Naive B cell (primary cell): ENCODE measurements at places on chromosomes 11 and 22. TPM values are rescaled to one million over a fixed set of nuclear protein-coding genes. Genes with fewer than 3 reads are reported as not detected.

DNA sequence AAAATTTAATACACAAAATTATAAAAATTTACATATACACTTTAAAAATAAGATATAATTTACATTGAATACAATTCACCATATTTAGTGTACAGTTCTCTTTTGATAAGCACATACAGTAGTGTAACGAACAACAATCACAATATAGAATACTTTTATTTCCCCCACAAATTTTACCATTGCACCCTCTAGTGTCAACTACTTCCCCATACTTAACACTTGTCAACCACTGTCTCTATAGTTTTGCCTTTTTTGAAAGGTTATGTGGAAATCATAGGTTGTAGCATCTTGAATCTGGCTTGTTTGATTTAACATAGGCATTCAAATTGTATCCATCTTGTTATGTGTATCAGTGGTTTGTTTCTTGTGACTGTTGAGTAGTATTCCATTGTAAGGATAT is 21.3 kb upstream of the PANX1 start:
- H3K4me3 ChIP-seq = no peak overlapping the region
- DNase-seq = no peak
- H3K27ac ChIP-seq = no peak overlapping the region
- H3K36me3 ChIP-seq = peaks cover 8% of the 10 kb centered on the region

DNA sequence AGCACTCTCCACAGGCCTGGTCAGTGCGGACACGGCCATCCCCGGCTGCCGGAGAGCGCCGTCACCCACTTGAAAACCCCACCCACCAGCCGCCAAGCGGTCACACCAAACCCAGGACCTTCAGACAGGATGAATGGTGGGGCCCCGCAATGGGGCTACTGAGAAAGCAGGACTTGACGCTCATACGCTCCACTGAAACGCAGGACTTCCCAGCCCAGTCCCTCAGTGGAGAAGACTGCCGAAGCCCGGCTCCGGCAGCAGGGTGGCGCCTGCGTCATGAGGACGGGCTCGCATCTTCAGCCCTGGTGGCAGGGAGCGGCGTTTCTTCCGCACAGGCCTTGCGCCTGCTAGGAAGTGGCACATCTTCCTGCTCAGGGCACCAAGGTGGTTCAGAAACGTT is 15.3 kb upstream of the PHLDA2 start:
- no peak overlapping the region for H3K27ac ChIP-seq
- H3K4me3 ChIP-seq = no peak overlapping the region
- peaks cover 9% of the 10 kb centered on the region for H3K4me1 ChIP-seq
- no peaks in the 10 kb centered on the region for H3K27me3 ChIP-seq
- DNase-seq = no peak
- no peaks in the 10 kb centered on the region for H3K36me3 ChIP-seq

GRCh38 chr11:124069429-124070401 is 28.6 kb upstream of the OR10G7 start:
- peaks cover 32% of the 10 kb centered on the region for H3K27me3 ChIP-seq
- peak; percentile 30 for DNase-seq

DNA sequence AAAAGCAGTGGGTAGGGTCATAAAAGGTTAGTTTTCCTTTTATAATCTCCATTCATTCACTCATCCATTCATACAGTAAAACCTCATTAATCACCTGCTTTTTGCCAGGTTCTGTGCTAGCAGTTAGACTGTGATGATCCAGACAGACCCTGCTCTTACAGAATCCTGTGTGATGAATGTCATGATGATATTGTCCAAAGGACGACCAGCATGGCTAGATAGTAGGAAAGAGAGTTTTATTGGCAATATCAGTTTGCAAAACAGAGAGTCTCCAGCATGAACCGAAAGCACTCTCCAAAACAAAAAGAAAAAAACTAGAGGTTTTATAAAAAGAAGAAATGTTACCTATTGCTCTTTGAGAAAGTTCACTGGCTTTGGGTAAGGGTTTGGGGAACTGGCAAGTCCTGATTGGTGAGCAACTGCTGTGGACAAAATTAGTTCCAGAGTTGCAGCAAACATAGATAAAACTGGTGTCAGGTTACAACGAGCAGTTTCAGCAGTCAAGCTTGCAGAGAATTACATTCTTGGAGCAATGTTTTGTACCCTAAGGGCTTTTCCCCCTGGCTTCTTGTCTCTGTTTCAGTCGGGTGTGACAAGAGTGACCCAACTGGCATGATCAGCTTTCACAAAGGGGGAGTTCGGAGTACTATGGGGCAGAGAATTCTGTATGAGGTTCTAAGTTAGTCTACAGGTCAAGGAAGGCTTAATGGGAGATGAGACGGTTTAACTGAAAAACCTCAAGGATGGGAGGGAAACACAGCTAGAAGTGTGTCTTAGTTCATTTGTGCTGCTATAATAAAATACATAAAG is 58.3 kb downstream of the HSD17B12 start:
- no peak overlapping the region for H3K27ac ChIP-seq
- H3K4me3 ChIP-seq = no peak overlapping the region
- H3K4me1 ChIP-seq = peaks cover 43% of the 10 kb centered on the region
- no peaks in the 10 kb centered on the region for H3K27me3 ChIP-seq

GRCh38 chr11:121270001-121270678 is 22.4 kb upstream of the SC5D start:
- no peak for DNase-seq
- H3K4me3 ChIP-seq = no peak overlapping the region
- no peaks in the 10 kb centered on the region for H3K36me3 ChIP-seq
- H3K27me3 ChIP-seq = peaks cover 61% of the 10 kb centered on the region

GRCh38 chr11:7494086-7494745 is 8.9 kb downstream of the OLFML1 start:
- H3K27ac ChIP-seq = no peak overlapping the region
- DNase-seq = no peak
- peaks cover 68% of the 10 kb centered on the region for H3K4me1 ChIP-seq

GRCh38 chr22:31613904-31614296 is 48.1 kb downstream of the PISD start:
- H3K4me1 ChIP-seq = peaks cover 39% of the 10 kb centered on the region
- peaks cover 8% of the 10 kb centered on the region for H3K36me3 ChIP-seq
- H3K4me3 ChIP-seq = no peak overlapping the region
- H3K27ac ChIP-seq = no peak overlapping the region
- H3K27me3 ChIP-seq = no peaks in the 10 kb centered on the region

- DNase-seq = no peak
- H3K4me3 ChIP-seq = no peak overlapping the region
- no peaks in the 10 kb centered on the region for H3K4me1 ChIP-seq
Measured at GRCh38 chr11:92591521-92591920, 366.9 kb downstream of the FAT3 start.

- H3K27me3 ChIP-seq = no peaks in the 10 kb centered on the region
- H3K4me3 ChIP-seq = peak overlapping the region; percentile 15
- peaks cover 18% of the 10 kb centered on the region for H3K4me1 ChIP-seq
- no peak overlapping the region for H3K27ac ChIP-seq
- DNase-seq = no peak
Measured at GRCh38 chr11:69309631-69310280, 15.8 kb downstream of the MYEOV start.

DNA sequence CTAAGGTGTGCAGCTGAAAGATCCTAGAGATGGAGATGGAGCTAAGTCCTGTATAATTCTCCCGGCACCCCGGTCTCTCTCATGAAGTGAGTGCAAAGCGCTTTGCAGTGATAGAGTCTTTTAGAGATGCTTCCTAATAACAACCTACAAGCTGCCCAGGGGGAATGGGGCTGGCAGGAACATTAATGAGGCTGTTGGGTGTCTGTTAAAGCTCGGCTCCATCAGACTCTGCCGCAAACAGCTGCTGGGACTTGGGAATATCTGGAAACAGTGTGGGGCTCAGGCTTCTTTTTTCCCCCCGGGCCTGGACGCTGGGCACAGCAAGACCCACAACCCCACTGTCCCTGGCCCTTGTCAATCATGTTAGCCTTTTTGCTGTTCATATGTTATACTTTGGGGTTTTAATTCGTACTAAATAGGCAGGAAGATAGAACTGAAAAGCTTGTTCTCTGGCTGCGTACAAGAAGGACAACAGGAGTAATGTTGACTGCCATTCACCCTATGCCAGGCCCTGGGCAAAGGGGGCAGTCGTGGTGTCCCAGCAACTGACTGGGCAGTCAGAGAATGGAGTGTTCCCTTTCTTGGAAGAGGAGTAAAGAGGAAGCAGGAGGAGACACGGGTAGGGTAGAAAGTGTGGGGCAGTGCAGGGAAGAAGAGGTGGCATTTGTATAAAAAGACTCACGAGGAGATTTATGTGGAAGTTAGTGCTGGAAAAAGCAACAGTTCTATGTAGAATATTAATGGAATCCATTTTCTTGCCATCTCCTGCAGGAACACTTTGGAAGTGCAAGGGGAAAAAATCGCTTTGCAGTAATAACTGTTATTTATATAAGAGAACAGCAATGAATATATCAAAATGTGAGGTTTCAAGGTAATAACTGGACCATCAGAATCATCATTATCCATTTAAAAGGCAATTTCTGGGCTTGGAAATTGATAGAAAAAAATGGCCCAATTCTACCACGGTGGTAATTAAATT is 232.8 kb downstream of the GRIK4 start:
- no peaks in the 10 kb centered on the region for H3K36me3 ChIP-seq
- H3K4me1 ChIP-seq = no peaks in the 10 kb centered on the region
- DNase-seq = no peak

- no peak overlapping the region for H3K4me3 ChIP-seq
- H3K27ac ChIP-seq = no peak overlapping the region
- H3K27me3 ChIP-seq = peaks cover 28% of the 10 kb centered on the region
- H3K4me1 ChIP-seq = no peaks in the 10 kb centered on the region
- no peaks in the 10 kb centered on the region for H3K36me3 ChIP-seq
Measured at GRCh38 chr11:74288911-74289310, 22.5 kb downstream of the P4HA3 start.

DNA sequence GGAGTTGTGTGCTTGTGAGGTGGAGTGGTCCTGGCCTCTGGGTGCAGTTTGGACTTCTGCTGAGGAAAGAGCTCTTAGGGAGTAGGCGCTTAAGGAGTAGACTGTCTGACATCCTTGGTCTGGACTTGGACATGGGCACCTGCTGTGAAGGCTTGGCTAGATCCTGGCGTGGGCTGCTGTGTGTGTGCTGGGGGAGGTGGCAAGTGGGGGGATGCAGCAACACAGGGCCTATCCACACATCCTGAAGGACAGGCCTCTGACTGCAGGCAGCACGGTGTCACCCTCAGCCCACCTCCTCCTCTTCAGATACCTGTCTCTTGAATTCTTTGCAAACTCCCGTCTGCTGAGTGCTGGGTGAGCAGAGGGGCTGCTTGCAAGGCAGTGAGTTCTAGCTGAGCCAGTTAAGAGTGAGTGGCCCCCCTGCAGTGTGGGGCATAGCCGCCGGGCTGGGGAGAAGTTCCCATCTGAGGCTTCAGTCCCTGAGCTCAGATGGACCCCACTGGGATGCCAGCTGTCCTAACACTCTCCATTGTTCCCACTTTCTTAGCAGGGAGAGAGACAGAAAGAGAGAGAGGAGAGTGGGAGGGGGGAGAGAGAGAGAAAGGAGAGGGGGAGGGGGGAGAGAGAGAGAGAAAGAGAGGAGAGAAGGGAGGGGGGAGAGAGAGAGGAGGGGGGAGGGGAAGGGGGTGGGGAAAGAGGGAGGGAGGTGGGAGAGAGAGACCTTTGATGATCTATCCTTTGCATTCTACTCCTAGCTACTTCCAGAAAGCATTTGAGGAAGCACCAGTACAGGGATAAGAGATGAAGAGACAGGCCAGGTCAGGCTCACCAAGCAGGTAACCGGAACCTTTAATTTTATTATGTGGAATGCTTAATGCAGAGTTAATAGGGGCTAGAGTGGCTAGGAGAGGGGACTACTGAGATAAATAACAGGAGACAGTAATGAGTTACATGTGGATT is 12.6 kb downstream of the SOX10 start:
- H3K4me1 ChIP-seq = peaks cover 8% of the 10 kb centered on the region
- no peak overlapping the region for H3K27ac ChIP-seq
- no peak overlapping the region for H3K4me3 ChIP-seq
- no peaks in the 10 kb centered on the region for H3K27me3 ChIP-seq
- DNase-seq = no peak

The MISFA gene
- 0.43 TPM for polyA plus RNA-seq

The DBX1 gene
- not detected for polyA plus RNA-seq

The OR4P4 gene
- polyA plus RNA-seq = not detected
